ENCODE measurements at places on chromosomes 2 and 18.
A peak's percentile ranks its signal among the peaks of the same experiment; 100 is the strongest.

- peak; percentile 47 for DNase-seq
Measured at GRCh38 chr2:86238354-86238753, 39.1 kb downstream of the MRPL35 start.

DNA sequence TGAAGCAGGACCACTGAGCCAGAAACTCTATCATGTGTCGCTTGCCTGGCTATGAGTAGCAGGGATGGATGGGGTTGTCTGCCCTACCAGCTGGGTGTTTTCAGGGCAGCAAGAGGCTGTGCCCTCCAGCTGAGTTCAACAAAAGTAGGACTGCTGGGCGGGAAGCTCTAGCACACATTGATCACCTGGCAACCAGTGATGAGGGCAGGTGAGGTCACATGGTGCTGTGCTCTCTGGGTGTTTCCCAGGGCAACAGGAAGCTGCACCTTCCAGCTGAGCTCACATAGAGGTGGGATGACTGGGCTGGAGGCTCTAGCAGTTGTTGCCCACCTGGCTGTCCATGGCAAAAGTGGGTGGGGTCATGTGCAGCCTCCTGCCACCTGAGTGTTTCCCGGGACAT, 487.3 kb upstream of the VWC2L start:
- no peak for DNase-seq

- DNase-seq = no peak
Measured at GRCh38 chr18:74148543-74149070, 284 bp downstream of the TIMM21 start.

DNA sequence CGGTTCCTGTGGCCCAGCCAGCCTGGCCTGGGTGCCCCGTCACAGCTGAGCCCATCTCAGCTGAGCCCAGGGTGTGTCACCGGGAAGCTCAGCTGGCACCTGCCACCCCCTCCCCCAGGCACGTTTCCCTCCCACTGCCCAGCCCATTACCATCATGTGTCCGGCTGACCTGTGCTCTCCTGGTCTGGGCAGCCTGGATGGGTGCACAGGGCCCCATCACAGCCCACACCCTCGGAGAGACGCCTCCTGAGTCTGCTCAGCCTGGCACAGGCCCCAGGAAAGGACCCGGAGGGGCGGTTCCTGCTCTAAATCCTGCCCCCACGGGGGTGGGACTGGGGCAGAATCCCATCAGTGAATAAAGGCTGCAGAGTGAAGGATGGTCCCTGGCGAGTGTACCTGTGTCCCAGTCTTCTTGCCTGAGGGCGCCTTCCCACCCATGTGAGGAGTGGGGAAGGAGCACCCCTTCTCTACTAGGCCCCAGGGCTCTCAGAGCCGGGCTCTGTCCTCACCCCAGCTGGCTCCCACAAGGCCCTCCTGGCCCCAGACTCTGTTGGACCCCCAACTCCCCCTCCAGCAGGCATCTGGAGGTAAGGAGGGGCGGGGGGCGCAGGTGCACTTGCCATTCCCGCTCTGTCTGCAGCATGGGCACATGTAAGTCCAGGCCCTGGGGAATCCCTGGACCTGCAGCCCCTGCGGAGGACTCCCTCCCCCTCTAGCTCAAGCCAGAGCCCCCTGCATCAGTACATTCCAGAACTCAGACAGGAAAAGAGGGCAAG, 21.2 kb downstream of the GPC1 start:
- DNase-seq = no peak

DNA sequence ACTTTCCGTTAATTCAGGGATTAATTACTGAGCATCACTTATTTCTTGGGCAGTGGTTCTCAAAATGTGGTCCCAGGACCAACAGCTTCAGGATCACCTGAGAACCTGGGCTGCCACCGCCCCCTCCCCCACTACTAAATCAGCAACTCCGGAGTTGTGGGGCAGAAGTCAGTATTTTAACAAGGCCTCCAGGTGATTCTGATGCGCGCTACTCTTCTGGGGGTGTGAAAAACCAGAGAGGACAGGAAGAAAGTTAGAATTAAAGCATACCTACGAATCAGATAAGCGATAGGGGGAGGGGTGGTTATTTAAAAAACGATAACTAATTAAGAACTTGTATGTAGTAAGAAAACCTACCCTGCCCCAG, 319 bp downstream of the ZSCAN30 start:
- no peak for DNase-seq
